ENCODE measurements at places on chromosomes 1 and 21.

DNA sequence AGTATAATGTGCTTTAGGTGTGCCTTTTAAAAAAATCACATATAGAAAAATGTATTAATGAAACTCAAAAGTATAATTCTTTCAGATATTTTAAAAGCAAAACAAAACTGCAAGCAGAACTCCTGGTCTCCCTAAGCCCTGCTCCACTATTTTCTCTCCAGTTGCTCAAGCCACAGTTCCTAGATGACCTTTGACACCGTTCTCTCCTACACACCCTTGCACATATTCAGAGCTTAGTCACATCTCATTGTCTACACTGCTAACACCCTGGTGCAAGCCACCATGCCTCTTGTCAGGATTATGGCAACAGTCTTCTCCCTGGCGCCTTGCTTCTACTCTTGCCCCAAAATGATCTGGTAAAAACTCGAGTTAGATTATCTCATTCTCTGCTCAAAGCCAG, 50.2 kb upstream of the ROR1 start:
- no peak for DNase-seq

DNA sequence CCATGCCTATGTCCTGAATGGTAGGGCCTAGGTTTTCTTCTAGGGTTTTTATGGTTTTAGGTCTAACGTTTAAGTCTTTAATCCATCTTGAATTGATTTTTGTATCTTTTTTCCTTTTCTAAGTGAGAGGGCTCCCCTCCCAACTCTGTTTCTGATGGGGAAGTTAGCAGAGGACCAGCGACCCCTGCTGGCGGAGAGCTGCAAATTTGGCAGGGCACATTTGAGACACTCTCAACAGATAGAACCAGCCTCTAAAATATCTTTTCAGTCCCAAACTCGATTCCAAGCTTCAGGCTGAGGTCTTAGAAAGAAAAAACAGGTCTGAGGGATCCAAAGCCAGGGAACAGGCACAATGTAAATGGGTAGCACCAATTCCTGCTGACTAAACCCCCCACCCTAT, 32.5 kb downstream of the LRRC3 start:
- DNase-seq: no peak

DNA sequence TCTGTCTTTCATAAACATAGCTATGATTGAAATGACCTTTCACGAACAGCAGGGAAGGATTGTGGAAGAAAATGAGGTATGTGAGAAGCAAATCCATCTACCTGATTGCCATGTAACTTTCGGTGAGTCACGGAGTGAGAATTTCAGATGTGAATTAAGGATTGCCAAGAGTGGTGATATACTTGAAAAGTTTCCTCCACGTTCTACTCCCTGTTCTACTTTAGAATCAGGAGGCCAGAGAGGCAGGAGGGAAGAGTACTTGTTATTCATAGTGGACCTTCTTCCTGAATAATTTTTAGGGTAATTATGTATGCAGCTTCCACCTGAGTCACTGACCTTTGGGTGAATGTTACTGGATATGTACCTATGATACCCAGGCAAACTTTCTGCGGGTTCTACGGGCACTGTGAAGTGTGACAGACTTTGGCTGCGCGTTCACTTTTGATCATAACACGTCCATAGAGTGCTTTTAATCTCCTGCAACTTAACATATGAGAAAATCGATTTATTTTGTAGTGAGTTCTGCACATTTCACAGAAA, 2.6 kb upstream of the KCNE1 start:
- no peak for DNase-seq

DNA sequence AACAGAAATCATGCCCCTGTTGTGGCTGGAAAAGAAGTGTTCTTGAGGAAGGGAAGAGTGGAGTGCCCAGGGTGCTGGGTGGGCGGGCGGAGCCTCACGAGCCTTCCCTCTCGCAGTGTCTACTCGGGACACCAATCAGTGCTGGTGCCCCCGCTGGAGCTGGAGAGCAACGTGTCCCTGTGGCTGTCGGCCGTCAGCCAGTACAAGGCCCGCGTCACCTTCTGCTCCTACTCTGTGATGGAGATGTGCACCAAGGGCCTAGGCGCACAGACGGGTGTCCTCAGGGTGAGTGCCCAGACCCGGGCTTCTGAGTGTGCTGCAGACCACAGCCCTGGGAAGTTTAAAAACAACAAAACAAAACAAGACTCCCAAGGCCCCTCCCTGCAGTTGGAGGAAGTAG, 47.4 kb downstream of the S100B start:
- no peak for DNase-seq

DNA sequence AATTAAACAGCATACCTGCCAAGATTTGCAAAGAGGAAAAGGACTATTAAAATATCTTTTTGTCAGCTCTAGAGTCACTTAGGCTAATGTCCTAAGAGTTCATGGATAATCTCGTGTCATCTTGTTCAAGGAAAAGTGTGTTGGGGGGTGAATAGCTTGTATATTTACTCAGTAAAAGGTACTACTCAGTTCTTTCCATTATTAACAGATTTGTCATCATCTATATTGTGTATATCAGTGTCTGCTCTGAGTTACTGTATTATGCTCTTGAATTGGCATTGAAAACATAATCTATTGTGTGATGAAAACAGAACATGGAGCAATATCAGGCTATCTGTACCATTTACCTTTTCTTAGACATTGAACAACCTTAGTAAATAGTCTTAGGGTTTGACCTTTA, 41.9 kb downstream of the SMG7 start:
- DNase-seq: no peak

GRCh38 chr1:41573194-41573593, 88.7 kb upstream of the EDN2 start:
- DNase-seq: no peak

- no peak for DNase-seq
Measured at GRCh38 chr1:234776256-234776875, 166.4 kb upstream of the IRF2BP2 start.

DNA sequence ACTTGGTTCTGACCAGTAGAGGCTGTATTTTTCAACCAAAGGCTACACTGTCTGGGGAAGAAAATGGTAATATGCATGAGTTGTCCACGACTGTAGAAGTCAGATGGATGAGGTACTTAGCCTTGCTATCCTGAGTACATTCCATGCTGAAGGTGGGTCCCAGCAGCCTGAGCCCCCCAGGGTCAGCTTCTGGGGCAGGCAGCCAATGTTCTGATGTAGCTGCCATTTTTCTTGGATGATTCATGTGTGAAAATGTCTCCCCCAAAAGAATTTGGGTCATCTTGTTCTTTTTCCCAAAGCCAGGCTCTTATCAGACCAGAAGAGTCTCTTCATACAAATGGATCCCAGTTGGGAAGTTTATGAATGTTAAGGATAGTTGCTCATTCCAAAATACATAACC, 172.2 kb upstream of the UBE2U start:
- no peak for DNase-seq

DNA sequence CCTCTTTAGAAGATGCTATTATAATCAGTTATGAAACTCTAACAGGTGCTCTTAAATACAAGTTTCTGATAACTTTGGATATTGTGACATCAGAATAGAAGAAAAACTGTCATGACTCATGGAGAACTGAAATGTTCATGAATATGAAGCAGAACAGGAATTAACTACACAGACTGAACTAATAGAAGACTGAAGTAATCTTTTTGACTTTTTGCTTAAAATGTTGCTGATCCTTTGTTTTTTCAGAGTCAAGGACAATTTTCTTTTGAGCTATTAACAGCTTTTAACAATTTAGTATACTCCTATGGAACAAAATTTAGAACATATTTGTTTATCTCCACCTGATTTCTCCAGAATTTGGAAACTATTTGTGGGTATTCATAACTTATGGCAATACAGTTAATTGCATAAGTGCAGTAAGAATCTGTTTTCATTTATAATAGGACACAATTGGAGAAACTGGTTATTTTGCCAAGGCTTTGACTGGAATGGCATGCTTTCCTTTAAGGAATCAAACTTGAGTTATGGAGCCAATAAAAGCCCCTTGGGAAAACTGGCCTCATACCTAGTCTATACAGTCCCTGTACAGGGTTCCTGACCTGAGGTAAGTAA, 18.7 kb upstream of the PLA2G5 start:
- DNase-seq: no peak

- DNase-seq: no peak
Measured at GRCh38 chr1:198968866-198969265, 330.0 kb downstream of the PTPRC start.

GRCh38 chr1:100502052-100502792, 35.7 kb upstream of the GPR88 start:
- peak; percentile 27 for DNase-seq

GRCh38 chr1:108679586-108680213, 12.4 kb upstream of the PRPF38B start:
- DNase-seq: no peak

DNA sequence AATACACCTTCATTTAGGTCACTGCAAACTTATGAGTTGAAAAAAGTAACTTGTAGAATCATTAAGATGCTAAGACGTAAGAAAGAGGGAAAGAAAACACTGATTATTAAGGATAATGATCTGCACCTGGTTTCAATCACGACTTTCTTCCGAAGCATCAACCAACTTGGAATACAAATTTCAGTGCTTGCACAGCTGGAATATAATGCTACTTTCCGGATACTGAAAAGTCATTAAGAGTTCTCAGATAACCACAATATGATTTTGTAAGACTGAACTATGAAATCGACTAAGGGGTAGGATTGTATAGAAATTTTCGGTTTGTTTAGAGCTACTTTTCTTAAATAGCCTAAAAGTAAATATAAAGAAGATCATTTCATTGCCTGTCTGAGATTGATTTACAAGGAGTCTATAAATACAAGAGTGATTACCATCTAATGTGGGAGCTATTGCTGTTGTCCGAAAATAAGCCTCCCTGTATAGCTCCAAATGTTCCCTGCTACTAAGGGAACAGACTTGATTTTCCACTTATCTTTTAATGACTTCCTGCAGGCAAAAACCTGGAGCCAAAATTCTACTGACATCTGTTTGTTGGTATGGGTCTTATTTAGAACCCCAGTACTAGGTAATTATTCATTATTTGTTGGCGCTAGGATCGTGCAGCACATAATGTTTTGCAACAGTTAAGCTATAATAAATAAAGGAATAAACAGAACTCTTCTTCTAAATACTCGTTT, 673.3 kb downstream of the KCNT2 start:
- no peak for DNase-seq

DNA sequence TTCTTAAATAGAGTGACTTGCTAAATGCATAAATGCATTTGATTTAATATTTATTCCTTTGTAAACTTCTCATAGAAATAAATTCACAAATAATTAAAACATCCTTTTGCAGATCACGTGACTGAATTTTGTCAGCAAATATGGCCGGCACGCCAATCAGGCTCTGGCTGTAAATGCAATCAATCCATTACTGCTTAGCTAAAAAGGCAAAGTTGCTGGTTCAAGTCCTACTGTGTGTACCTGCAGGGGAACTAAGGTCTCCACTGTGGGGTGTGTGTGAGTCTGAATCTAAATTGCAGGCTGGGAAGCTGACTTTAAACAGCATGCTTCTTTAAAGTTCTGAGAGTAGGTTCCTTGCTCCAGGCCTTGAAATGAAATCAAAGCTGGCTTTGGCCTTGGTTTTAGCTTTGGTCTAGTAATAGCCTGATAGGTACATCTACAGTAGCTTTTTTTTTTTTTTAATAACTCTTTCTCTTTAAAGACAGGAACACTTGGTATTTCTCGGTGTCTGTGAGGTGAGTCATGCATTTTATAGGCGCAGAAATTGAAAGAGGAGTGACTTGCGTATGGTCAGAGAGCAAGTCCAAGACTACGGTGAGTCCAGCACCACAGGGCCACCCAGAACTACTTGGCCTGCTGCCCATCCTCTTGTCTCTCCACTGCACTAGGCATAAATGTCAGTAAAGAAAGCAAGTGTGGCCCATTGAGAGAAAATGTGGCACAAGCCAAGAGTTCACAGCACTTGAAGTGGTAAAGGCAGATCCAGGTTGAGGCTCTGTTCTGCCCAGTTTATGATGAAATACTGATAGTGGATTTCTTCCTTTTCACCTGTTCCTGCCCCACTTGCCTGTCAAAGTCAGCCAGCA, 36.2 kb upstream of the LYST start:
- no peak for DNase-seq

DNA sequence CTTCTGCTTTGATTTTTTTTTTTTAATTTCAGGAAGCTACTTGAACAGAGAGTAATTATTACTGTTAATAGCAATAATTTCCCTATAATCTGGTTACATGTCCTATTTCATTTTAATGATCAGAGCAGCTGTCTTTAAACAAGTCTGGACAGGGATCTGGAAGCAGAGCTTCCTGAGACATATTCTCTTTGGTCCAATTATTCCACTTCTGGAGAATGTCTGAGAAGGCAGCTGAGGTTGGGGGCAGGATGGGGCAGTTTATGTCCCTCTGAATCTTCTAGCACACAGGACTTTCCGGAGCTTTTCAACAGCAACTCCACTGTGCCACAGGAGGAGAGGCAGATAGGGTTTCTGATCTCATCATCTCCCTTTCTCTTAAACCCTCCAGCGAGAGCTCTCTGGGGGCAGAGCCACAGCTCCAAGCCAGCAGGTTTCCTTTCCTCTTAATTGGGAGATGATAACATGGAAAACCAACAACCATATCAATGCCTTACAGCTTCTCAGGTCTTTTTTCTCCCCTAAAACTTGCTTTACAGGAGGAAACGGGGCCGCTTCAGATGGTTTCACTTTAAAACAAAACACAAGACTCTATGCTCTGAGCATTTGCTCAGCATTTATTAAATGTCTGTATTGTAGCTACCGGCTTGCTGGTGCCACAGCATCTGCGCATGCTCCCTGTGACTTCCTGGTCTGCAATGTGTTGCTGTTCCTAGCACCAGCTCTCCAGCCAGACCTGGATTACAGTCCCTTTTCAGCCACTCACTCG, 425.7 kb upstream of the USP24 start:
- DNase-seq: no peak

- no peak for DNase-seq
Measured at GRCh38 chr1:186409091-186409490, 33.5 kb downstream of the ODR4 start.

GRCh38 chr1:32201011-32201855, 838 bp downstream of the CCDC28B start:
- DNase-seq: no peak

GRCh38 chr21:31872452-31873274, at the start of gene HUNK:
Gene HUNK, plus strand, starts transcription at chr21:31873020. Its CDS starts 655 bp downstream, at chr21:31873675.
- peak; percentile 75 for DNase-seq

- DNase-seq: no peak
Measured at GRCh38 chr1:225990705-225991464, 8.3 kb downstream of the SDE2 start.

DNA sequence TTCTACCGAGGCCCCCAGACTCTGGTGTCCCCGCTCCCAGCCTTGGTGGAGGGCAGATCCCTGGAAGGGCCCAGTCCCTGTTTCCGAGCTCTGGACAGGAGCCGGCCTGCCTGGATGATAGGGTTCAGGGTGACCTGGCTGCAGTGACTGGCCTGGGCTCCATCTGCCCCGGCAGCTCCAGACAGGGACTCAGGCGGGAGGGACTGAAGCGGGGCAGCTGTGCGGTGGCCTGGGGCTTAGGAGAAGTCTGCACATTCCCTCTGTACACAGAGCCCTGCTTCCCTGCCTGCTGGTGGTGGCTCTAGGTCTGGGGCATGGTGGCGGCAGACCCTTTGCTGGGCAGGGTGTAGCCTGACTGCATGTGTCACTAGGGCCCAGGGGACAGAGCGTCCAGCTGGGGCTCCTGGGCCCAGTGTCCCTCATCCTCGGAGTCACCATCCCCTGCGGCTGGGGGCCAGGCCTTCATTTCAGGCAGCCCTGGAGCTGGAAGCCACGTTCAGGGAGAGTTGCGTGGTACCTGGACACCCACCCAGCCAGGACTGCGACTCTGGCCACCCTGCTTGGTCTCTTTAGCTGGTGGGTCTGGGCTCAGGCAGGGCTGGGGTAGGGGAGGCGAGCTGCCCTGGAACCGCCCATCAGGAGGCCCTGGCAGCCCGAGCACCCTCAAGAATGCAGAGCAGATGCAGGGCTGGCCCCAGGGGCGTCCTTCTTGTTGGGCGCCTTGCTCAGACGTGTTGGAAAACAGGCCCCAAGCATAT, 9.6 kb downstream of the ARHGEF16 start:
- no peak for DNase-seq

All from NCI-H187 treated with DMSO at 0.1 percent for 48 hours (cell line).